ENCODE measurements at places on chromosomes 3 and 15. TPM values are rescaled to one million over a fixed set of nuclear protein-coding genes. Genes with fewer than 3 reads are reported as not detected.

DNA sequence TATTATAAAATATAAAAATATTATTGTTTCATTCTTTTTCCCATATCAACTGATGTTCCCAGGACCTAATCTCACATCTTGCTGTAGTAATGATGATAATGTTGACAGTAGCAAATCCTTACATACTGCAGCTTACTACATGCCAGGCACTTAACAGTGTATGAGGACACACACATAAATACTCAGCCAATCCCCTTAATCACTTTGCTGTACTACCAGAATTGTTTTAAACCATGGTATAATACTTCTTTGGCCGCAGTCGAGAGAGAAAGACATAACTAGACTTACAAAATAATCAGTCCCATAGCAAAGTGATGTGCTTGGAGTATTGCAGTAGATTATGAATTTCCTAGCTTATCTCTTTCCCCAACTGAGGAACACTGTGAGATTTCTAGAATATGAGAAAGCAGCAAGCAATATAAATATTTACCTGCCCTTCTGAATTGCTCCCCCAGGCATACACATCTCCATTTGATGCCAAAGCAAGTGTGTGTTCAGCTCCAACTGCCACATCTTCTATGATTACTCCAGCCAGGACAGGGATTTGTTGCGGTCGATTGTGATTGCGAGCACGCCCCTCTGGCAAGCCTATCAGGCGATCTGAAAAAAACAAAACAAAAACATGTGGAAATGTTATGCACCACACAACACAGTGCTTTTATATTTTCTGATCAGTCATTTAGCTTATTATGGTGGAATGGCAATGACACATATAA is 33.0 kb downstream of the FBXL22 start:
- no peak for DNase-seq
- no peaks in the 10 kb centered on the region for H3K4me1 ChIP-seq
- H3K4me3 ChIP-seq, result no peak overlapping the region
- no peak overlapping the region for H3K27ac ChIP-seq
- peaks cover 100% of the 10 kb centered on the region for H3K36me3 ChIP-seq

DNA sequence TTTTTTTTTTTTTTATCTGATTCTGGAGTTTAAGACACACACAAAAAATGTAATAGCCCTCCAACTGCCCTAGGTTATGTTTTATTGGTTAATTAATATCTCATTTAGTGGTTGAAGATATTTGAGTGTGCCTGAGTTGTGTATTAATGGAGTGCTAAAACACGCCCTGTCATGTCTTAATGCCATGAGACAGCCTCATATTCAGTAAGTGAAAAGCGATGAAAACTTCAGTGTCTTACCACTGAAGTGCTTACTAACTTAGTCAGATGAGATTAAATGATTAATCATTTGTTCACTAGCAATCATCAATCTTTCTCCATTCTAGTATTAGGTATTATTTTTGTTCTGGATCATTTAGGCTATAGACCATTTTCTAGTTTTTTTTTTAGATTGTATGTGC is 544.7 kb upstream of the ROBO2 start:
- H3K36me3 ChIP-seq, result no peaks in the 10 kb centered on the region
- no peak overlapping the region for H3K27ac ChIP-seq
- H3K4me3 ChIP-seq, result no peak overlapping the region
- H3K27me3 ChIP-seq, result no peaks in the 10 kb centered on the region

DNA sequence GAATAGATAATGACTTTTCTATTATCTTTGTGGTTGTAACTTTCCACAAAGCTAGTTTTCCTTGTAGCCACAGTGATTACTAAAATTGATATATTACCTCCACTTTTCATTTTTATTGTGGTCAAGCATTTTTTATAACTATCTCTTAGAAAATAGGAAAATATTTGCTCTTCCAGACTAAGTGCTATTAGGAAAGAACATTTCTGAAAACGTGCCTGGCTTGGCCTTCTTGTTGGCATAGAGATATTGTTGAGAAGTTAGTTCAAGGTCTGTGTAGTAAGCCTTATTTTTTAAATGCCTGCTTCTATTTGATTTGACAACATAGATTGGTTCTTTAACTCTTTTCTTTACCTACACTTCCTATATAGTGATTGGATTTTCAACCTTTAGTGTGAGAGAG is 101.7 kb downstream of the IL1RAP start:
- no peak for DNase-seq
- H3K27me3 ChIP-seq, result no peaks in the 10 kb centered on the region
- peaks cover under 1% of the 10 kb centered on the region for H3K4me1 ChIP-seq
- no peaks in the 10 kb centered on the region for H3K36me3 ChIP-seq

DNA sequence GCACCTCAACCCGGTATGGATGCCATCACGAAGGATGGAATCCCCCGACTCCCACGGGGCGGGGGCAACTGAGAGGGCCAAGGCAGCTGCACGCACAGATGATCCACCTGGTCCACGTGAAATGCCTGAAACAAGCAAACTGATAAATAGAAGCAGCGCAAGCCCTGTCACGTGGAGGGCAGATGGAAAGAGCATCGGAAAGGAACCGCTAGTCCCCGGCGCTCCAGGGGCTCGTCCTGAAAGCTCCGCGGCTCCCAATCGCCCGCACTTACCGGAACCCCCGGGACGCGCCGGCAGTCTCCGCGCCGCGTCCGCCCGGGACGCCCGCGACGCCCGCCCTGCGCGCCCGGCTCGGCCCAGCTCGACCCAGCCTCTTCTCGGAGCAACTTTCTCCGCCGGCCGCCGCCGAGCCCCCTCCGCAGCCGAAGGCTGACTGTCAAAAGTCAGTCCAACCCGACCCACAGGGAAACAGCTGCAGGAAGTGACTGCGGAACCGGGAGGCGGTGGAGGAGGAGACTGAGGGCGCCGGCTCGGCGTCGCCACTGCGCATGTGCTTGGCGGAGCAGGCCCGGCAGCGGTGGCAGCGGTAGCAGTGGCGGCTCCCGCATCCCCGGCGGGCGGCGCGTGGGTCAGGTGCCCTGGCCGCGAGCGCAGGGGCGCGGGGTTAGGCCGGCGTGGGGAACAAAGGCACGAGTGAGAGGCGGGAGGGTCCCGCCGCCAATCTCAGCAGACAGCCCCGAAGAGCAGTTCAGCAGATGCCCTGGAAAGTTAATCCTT is at the start of gene ZMAT3:
Gene ZMAT3 (minus strand): TSS at position 487 of the 777 bp plus-strand sequence. CDS start 4,057 bp downstream, outside the sequence.
- peak; percentile 95 for DNase-seq
- peak within 1 kb of the TSS; percentile 91 for H3K27ac ChIP-seq
- H3K36me3 ChIP-seq, result peaks cover 9% of the 10 kb centered on the region
- H3K27me3 ChIP-seq, result no peaks in the 10 kb centered on the region
- peaks cover 7% of the 10 kb centered on the region for H3K4me1 ChIP-seq
- H3K4me3 ChIP-seq, result peak within 1 kb of the TSS; percentile 80

DNA sequence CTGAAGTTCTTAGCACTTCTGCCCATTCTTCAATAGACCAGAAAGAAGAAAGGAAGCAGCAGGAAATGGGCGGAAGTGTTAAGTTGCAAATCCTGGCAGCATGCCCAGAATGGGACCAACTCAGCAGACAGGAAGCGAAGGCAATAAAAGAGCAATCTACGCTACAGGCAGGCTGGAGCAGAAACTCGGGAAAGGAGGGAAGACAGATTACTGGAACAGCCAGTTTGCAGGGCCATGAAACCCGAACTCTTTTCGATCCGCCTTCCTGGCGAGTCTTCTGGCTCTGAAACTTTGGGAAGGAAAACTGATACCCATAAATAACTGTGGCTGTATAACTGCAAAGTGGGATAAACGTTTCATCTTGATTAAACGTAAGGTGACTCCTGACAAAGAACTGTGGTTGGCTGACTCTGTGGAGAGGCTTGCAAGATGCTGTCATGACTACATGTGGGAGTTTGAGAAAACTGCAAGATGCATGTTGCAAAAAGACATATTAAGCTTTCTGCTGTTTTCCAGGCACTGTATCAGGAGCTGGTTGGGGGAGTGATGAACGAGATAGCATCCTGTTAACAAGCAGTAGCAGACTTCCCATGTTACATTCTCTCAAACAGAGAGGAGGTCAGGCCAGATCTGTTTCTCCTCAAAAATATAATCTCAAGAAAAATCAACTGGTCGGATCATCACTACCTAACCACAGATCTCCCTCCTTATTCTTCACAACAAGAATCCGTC is 67.8 kb downstream of the FMN1 start:
- no peaks in the 10 kb centered on the region for H3K27me3 ChIP-seq
- H3K36me3 ChIP-seq, result no peaks in the 10 kb centered on the region
- H3K4me1 ChIP-seq, result peaks cover 17% of the 10 kb centered on the region

GRCh38 chr3:37770938-37771918 is 90.5 kb upstream of the CTDSPL start:
- H3K36me3 ChIP-seq, result no peaks in the 10 kb centered on the region
- no peak overlapping the region for H3K4me3 ChIP-seq
- no peak for DNase-seq
- H3K4me1 ChIP-seq, result peaks cover 44% of the 10 kb centered on the region

GRCh38 chr3:104598848-104599511 is 767.7 kb upstream of the ALCAM start:
- H3K27me3 ChIP-seq, result no peaks in the 10 kb centered on the region
- no peak for DNase-seq
- no peaks in the 10 kb centered on the region for H3K36me3 ChIP-seq
- H3K27ac ChIP-seq, result no peak overlapping the region
- no peaks in the 10 kb centered on the region for H3K4me1 ChIP-seq
- no peak overlapping the region for H3K4me3 ChIP-seq

- peaks cover 11% of the 10 kb centered on the region for H3K4me1 ChIP-seq
- no peak overlapping the region for H3K4me3 ChIP-seq
- H3K36me3 ChIP-seq, result no peaks in the 10 kb centered on the region
- DNase-seq, result no peak
Measured at GRCh38 chr15:25673351-25673750, 189.8 kb downstream of the ATP10A start.

DNA sequence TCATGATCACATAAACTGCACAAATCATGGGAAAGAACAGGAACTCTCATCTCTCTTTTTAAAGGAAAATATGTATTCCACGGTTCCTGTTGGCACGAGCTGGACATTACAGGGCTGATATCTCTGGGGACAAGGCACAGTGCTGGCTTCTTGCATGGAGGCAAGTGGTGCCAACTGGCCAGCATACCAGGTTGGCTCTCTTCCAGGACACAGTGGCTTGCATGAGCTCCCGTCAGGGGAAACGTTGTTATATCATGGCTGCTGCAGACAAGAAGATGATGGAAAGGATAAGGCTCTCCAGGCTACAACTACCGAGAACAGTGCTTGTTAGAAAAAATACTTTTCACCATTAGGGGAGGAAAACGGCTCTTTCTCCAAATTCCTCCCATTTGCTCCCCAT is 283.9 kb downstream of the RORA start:
- no peaks in the 10 kb centered on the region for H3K4me1 ChIP-seq
- no peak overlapping the region for H3K27ac ChIP-seq
- DNase-seq, result no peak
- no peaks in the 10 kb centered on the region for H3K27me3 ChIP-seq

DNA sequence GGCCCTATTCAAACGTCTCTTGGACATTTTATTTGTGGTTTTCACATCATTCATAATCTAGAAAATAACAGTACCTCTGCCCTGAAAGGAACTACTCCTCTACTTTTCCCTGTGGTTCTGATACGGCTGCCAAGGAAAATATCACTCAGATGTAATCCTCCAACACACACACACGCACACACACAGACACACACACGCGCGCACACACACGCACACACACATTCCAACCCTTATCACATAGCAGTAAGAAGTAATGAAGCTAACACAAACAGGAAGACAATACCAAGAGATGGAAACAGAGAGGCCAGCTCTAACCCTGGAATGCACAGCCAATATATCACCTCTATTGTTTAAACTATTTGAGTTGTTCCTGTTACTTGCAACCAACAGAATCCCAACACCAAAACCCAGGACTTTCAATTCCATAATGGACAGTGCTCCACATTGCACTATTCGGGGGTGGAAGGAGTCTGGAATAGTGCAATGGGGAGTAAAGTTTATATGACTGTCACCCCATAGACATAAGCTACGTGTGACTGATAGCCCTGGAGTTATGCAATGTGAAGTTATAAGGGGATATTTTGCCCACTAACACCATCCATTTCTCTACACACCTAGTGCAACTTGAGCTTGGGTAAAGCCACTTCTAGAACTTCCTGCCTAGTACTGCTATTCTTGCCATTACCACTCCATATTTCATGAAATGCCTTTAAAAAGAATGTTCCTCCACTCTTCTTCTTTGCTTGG is 71.3 kb upstream of the FNDC3B start:
- H3K27ac ChIP-seq, result no peak overlapping the region
- H3K27me3 ChIP-seq, result no peaks in the 10 kb centered on the region
- H3K36me3 ChIP-seq, result no peaks in the 10 kb centered on the region
- no peak overlapping the region for H3K4me3 ChIP-seq

- no peaks in the 10 kb centered on the region for H3K36me3 ChIP-seq
- H3K4me3 ChIP-seq, result no peak overlapping the region
- H3K27me3 ChIP-seq, result no peaks in the 10 kb centered on the region
Measured at GRCh38 chr3:139227165-139227564, 116.7 kb upstream of the MRPS22 start.

DNA sequence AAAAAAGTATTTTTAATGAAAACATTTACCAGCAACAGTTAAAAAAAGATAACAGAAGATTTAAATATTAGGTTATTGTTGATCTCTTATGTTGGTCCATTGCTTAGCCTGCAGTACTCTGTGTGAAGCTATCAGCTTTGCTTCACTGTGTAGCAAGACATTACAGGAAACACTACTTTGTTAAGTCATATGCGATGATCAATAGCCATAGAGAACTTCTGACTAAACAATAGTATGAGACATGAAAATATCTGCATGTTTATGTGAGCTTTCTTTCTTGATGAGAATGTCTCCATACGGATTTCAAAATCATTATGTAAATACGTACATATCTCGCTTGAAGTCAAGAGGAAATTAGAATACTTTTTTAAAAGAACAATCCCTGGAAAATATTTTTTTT is 27.0 kb upstream of the CAPN3 start:
- H3K27ac ChIP-seq, result no peak overlapping the region
- no peak for DNase-seq
- no peaks in the 10 kb centered on the region for H3K4me1 ChIP-seq
- no peak overlapping the region for H3K4me3 ChIP-seq

- H3K4me1 ChIP-seq, result no peaks in the 10 kb centered on the region
- H3K36me3 ChIP-seq, result no peaks in the 10 kb centered on the region
- H3K4me3 ChIP-seq, result no peak overlapping the region
- H3K27me3 ChIP-seq, result no peaks in the 10 kb centered on the region
- no peak for DNase-seq
Measured at GRCh38 chr15:55527150-55527549, 19.1 kb upstream of the DNAAF4 start.

DNA sequence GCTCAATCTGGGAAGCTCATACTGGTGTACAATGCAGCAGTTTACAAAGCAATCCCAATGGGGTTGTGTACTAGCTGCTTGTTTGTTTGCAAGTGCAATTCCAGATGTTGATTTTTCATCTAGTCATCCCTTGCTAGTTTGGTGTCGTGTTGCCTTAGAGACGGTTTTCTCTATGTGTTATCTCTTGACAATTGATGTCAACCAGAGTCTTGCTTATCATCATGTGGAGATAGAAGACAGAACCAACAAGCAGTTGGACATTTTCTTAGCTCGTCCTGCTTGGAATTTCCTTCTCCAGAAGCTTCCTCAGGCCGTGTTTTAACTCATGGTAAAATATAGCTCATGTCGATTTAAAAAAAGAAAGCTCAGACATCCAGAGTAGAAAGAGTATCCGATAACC is 262.0 kb upstream of the KCNH8 start:
- H3K27ac ChIP-seq, result no peak overlapping the region
- H3K4me3 ChIP-seq, result no peak overlapping the region
- no peaks in the 10 kb centered on the region for H3K36me3 ChIP-seq
- no peaks in the 10 kb centered on the region for H3K27me3 ChIP-seq
- H3K4me1 ChIP-seq, result no peaks in the 10 kb centered on the region

- no peak for DNase-seq
- peaks cover 22% of the 10 kb centered on the region for H3K4me1 ChIP-seq
- no peaks in the 10 kb centered on the region for H3K36me3 ChIP-seq
- no peaks in the 10 kb centered on the region for H3K27me3 ChIP-seq
- H3K27ac ChIP-seq, result no peak overlapping the region
Measured at GRCh38 chr3:4514916-4515315, 21.8 kb downstream of the ITPR1 start.

SLC9C1 gene
- not detected for total RNA-seq

FEZF2 gene
- not detected for total RNA-seq

GRAMD2A gene
- total RNA-seq, result 27.4 TPM

ARPP21 gene
- total RNA-seq, result not detected

ZIC4 gene
- total RNA-seq, result not detected

Measured in upper lobe of right lung (tissue), 1 donor.